Fibroblast of the aortic adventitia (primary cell): ENCODE measurements at places on chromosomes 6 and 20. TPM values are rescaled to one million over a fixed set of nuclear protein-coding genes. Genes with fewer than 3 reads are reported as not detected.

Gene CRISP3
- total RNA-seq, result not detected in 2 replicates

Gene DUSP15
- total RNA-seq, result 9.9 TPM in 1 of 2 replicates, not detected in the other

Gene SPATS1
- not detected in 2 replicates for total RNA-seq

Gene MYBL2
- total RNA-seq, result 1.6 and 17.8 TPM in 2 replicates

Gene MOG
- total RNA-seq, result not detected in 2 replicates
